Stimulated activated CD4-positive, alpha-beta T cell treated with anti-CD3 and anti-CD28 coated beads, TNF-alpha, amount 100 ng/mL, for 4 hours (primary cell): ENCODE measurements at places on chromosomes 6 and 20.
A peak's percentile ranks its signal among the peaks of the same experiment; 100 is the strongest.

- no peak for DNase-seq
These were observed 111.3 kb downstream of the PRDM1 start for GRCh38 chr6:106197441-106197840.

DNA sequence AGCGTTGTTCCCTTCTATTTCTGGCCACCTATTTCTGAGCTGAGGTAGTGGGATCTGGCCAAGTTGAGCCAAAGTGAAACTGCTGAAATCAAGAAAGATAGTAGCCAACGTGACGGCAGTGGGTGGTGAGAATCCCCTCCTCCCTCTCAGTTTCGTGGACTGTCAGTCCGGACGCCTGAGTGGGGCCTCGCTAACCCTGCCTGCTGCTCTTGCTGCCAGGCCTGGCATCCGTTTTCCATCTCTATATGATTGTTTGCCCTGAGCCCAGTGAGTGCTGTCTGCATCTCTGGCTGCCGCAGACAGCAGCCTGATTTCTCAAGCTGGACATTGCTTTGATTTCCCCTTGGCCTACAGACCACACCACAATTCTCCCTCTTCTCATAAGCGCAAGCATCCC lies 23.5 kb upstream of the PAX1 start:
- no peak for DNase-seq

GRCh38 chr6:22290045-22290444 lies 6.8 kb downstream of the PRL start:
- no peak for DNase-seq

GRCh38 chr20:54208548-54209176 lies 775 bp downstream of the PFDN4 start:
- no peak for DNase-seq

DNA sequence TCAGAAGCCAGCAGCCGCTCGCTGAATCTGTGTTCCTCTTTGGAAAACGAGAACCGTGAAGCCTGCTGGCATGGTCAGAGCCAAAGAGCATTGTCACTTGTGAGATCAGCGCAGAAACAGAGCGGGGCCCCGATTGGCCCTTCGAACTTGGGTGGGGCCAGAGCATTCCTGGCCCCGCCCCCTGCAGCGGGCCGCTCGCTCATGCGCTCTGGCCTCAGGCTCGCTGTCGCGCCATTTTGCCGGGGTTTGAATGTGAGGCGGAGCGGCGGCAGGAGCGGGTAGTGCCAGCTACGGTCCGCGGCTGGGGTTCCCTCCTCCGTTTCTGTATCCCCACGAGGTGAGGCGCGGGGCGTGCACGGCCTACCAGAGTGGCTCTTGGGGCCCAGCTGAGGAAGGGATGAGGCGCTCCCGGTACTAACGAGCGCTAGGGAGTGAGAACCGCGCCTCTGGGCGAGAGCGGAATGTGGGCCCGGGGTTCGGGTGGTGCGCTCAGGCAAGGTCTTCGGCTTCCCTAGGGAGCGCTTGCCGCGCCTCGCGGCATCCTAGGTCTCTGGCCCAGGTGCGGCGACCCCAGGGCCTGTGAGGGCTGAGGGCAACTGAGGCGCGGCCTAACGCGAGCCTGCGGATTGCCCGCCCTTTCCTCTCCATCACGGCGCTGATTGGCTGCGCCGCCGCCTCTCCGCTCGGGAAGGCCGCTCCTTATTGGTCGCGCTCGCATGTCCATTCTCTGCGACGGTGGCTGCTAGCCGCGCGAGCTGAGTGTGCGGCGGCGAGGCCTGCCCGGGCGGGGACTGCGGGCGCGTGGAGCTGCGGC lies at the start of gene CSE1L:
Gene CSE1L (plus strand): TSS at position 226 of the 814 bp plus-strand sequence. CDS start 12,152 bp downstream, outside the sequence.
- peak; percentile 90 for DNase-seq

DNA sequence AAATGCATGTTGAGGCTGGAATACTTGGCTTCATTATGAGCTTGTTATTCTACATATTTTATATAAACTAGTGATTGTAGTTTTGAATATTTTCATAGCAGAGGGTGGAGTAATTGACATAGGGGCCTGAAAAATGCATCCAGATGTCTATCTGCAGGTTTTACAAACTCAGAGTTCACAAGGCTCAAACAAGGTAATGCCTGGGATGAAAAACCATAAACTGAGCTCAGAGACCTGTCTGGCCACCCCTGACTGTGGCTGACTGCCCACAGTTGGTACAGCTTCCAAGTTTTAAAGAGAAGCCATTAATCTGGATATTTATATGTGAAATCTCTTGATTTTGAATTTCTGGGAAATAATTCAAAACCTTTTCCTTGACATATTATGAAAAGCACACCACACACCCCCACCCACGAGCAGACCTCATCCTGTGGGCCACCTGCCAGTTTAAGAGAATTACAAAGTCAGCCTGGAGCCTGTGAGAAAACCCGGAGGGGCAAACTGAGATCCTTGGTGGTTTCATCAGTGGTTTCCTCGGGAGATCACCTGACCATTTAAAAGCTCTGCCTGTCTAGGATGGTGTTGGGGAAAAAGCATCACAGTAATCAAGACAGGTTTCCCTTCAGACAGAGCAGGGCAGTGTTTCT lies 230.1 kb downstream of the SAMD5 start:
- no peak for DNase-seq

GRCh38 chr6:9537381-9537780 lies 877.5 kb downstream of the TFAP2A start:
- DNase-seq: no peak

DNA sequence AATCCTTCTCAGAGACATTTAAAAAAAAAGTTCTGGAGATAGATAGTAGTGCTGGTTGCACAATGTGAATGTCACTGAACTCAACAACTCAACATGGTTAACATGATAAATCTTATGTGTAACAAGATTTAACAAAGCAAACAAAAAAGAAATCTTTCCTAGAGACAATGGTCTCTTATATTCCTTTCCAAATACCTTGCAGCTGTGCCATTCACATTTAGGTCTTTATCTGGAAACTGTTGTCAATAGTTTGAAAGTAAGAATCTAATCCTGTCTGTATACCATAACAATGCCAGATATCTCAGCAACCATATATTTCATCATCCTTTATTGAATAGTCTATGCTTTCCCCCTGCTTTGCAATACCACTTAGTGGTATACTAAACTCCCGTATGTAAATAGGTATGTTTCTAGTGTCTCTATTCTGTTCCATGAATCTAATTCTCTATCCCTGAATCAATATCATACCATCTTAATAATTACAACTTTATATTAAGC lies 2.1 kb downstream of the SERAC1 start:
- no peak for DNase-seq

GRCh38 chr6:56963043-56963442 lies 8.1 kb downstream of the BEND6 start:
- DNase-seq: no peak

GRCh38 chr6:144316862-144317195 lies 31.7 kb downstream of the UTRN start:
- no peak for DNase-seq

DNA sequence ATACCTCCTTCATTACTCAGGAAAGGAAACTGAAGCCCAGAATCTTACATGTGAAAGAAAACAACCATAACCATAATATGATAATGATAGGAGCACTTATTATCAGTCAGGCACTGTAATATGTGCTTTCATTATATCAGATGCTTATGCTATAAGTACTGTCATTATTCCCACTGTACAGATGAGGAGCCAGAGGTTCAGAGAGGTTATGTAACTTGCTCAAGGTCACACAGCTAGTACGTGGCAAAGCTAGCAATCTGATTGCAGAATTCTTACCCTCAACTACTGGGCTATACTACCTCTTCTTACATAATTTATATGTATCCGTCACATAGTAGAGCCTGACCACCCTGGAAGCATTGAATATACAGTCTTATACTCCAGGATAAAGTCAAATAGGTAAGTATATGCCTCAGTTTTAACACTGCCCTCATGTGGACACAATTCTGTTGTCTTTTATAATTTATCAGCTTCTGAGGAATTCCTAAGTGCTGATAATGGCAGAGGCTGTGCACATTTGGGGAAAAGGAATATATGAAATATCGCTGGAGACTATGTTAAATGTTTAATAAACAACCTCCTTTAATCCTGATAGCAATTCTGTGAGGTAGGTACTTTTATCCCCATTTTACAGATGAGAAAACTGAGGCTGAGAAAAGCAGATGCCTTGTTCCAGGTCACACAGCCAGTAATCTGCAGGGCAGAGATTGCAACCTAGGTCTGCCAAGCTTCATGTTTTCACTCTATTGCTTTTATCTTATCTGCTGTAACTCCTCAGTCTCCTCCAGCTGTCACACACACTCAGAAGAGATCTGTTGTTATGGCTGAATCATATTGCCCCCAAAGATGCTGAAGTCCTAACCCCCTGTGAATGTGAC lies 13.4 kb downstream of the BCAS1 start:
- DNase-seq: no peak

- DNase-seq: no peak
These were observed 24.2 kb upstream of the SIRPA start for GRCh38 chr20:1870792-1871550.

GRCh38 chr6:107679457-107679856 lies 144.7 kb downstream of the SCML4 start:
- no peak for DNase-seq

- no peak for DNase-seq
These were observed 38.5 kb downstream of the SOD2 start for GRCh38 chr6:159654483-159655098.

DNA sequence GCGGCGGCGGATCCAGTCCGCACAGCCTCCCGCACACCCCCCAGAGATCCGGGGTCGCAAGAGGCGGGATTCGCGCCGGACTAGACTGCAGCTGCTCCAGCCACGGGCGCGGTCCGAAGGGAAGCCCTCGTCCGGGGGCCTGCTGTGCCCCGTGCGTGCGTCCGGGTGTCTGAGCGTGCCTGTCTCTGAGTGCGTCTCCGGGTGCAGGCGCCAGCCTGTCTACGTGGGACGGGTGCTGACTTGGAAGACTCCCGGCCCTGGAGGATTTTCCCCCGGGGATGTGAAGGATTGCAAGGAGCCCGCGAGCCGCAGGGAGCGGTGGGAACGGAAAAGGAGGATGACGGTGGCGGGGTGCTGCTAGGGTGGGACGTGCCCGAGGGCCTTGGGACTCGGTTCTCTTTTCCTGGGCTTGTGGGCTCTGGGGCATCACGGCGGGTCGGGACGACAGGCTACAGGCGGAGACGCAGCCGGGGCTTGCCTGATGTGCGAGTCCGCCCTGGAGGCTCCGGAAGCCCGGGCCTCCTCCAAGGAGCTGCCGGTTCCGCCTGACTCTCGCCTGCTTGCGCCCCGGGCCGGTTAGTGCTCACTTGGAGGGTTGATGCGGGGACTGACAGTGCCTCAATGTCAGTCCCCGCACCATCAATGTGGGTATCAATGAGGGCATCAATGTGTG lies 5.7 kb downstream of the MAFB start:
- DNase-seq: no peak

DNA sequence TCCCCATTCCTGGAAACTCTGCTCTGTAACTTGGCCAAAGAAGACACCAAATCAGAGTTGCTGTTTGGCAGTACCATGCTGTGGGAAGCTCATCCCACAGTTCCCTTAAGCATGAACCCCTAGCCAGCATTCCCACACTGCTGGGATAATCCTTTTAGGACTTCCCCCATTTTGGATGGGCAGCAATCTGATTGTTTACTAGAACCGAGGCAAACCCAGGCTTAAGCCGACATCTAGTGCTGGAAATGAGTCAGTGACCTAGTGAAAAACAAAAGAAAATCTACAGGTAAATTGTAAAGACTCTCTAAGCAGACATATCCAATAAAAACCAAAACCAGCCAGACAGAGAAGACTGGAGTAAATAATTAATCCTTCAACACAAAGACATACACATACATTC lies 5.2 kb downstream of the DNAH8 start:
- DNase-seq: no peak

- no peak for DNase-seq
These were observed 275.7 kb downstream of the PAX1 start for GRCh38 chr20:21981179-21981578.

- DNase-seq: no peak
These were observed 7.5 kb downstream of the DEF6 start for GRCh38 chr6:35305117-35305516.

DNA sequence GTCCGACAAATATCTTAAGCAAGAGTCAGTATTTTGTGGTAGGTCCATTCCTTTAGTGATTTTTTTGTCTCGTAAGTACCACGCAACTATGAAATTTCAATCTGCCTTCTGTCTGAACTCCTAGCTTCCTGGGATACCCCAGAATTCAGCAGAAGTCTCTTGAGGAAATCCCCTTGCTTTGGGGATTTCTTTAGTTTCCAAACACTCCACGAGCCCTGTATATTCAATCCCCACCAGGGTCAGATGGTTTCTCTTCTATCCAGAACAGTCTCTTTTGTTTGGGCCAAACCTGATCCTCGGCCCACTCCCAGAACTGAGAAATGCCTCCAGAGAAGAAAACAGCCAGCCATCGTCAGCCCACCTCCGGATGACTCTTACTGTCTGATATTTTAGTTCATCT lies 113.0 kb downstream of the CHD6 start:
- DNase-seq: no peak

- DNase-seq: no peak
These were observed 223.2 kb upstream of the GMDS start for GRCh38 chr6:2468601-2468955.

DNA sequence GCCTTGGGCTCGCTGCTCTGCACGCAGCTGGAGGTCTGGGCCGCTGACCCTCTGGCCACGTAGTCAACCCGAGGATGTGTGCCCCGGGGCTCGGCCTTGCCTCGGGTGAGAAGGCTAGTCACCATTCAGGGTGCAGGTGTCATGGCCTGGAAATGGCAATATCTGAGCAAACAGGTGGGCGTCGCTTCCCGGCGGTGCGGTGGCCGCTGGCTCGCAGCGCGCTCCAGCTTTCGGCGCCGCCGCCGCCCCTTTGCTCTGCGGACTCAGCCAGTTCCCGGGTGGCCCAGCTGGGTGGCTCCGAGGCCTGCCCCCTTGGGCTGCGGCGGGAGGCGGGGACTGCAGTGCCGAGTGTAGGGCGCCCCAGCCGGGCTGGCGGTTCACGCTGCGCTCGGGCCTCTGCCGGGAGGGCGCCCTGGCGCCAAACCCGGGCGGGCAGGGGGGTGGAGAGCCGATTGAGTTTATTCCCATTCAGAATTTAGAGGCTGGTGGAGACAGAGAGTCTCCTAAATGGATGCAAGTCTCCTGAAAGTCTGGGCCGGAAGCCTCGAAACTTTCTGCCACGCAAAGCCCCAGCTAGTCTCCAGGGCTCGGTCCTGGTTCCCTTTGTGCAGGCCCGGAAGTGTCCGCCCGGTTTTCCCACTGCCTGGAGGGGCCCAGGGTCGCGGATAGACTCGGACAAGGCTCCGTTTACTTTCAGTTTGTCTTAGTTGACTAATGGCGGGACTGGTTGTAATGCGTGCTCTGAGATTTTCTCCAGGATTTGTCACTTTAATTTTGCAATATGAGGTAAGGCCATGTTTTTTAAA lies 11.3 kb upstream of the TFAP2A start:
- DNase-seq: no peak

DNA sequence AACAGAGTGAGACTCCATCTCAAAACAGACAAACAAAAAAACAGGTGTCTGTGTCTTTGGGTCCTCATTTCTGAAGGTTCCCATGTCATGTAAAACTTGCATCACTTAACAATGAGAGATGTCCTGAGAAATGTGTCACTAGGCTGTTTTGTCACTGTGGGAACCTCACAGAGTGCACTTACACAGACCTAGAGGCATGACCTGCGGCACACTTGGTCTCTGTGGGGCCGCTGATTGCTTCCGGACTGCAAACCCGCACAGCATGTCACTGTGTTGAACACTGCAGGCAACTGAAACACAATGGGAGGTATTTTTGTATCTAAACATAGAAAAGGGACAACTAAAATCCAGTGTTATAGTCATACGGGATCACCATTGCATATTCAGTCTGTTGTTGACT lies 42.3 kb upstream of the TMEM181 start:
- DNase-seq: no peak

GRCh38 chr20:48105526-48105925 lies 320.2 kb upstream of the SULF2 start:
- no peak for DNase-seq
